ENCODE measurements at places on chromosomes 2 and 18.

- DNase-seq: no peak
These were observed at the start of gene MAL for GRCh38 chr2:95025406-95026319. Gene MAL (plus strand): TSS chr2:95025708. CDS start chr2:95025793, 85 bp downstream.

DNA sequence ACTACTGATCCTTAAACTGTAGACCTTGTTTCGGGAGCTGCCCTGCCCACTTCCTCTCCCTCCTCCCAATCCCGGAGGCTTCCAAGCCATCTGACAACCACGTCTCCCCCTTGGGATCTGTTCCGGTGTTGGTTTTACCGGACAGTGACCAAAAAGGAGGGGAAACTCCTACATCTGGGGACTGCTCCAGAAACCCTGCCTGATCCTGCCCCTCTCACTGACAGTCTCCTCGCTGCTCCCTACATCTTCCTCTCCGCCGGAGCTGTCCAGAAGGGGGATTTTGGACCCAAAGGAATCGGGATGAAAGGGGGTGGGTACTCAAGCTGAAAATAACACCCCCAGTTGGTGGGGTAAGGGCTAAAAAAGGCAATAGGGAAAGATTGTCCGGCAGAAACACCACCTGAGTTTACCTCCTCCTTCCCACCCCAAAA is 1.5 kb downstream of the INO80D start:
- peak; percentile 44 for DNase-seq

DNA sequence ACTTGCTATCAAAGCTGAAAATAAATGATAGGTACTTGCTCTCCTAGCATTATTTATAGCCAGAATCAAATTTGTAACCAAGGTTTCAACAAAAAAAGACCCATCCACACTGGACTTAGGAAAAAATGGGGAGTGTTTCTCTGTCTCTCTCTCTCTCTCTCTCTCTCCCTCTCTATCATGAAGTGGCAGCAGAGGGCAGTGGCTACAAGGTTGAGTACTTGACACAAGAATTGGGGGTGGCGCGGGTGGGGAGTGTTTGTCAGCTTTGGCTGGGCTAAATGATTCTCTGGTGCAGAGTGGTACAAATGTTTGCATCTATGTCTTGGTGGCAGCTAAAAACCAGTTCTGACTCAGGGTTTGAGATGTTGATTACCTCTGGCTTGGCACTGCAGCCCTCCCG is 85.0 kb downstream of the RBM43 start:
- DNase-seq: no peak

GRCh38 chr2:43743706-43744105 is 30.1 kb upstream of the DYNC2LI1 start:
- no peak for DNase-seq

DNA sequence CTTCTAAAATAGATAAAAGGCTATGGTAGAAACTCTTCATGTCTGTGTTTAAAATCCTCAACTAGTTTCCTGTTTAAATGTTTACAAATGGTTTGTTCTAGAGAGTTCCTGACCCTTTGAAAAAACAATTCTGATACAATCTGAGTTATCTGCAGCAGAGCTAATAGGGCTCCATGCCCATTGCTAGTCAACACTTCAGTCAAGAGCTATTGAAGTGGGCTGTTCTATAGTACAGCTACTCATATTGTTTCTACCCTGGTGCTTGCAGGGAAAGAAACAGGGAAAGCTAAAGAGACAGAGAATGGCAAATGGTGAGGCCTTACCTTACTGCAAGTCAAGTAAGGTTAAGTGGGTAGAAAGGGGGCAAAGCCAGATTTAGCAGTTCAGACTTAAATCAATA is 112.3 kb upstream of the CAVIN2 start:
- no peak for DNase-seq

GRCh38 chr2:233832414-233832813 is 21.9 kb downstream of the HJURP start:
- DNase-seq: no peak

DNA sequence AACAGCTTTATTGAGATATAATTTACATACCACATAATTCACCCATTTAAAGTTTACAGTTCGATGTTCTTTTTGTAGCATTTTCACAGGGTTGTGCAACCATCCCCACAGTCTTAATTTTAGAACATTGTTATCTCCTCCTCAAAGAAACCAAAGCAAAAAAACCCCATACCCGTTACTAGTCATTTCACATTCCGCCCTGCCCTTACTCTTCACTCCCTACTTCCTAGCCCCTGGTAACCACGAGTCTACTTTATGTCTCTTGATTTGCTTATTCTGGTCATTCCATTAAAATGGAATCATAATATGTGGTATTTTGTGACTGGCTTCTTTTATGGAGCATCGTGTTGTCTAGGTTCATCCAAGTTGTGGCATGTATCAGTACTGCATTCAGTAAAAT is 137.7 kb downstream of the TANC1 start:
- no peak for DNase-seq

DNA sequence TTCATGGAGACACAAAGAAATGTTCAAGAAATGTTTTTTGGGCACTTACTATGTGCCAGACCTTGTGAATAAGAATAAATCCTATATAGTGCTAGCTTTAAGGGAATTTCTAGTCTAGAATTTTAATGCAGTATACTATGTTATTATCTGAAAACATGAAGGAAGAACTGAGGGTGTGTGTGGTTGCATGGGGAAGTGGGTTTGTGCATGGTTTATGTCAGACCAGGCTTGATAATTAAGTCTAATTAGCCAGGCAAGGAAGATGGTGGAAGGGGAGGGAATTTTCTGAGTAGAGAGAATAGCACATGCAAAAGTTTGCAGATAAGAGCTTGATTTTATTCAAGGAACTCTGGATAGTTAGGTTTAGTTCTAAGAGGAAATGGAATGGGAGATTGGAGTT is 6.5 kb downstream of the RBBP8 start:
- DNase-seq: no peak

DNA sequence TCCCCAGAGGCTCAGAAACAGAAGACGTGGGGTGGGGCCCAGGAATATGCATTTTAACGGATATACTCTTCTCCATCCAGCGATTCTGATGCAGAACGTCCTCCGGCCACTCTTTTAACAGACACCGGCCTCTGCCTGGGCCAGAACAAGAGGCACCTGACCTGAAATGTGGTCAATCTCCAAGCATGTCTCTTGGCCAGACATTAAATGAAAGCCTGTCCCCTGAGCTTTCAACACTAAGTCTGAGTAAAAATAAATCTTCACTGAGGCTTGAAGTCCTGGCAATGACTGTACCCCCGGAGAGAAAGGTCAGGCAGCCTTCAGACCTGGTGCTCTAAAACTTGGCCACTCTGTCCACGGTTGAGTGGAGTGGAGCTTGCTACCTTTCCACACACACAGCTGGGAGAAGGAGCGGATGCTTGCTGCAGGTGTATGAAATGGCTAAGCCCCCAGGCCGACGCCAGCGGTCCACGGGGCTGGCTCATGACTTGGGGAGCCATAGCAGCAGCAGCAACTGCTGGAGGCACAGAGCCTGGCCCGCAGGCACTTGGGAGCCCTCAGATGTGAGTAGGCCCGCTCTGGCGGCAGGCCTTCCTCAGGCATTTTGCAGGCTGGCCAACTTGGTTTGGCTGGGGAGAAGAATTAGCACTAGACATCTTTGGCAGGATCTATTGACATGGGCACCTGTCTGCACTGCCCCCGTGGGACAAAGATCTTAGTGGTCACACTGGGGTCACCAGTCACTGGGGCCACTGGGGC is 79.7 kb downstream of the TMEM17 start:
- no peak for DNase-seq

- DNase-seq: no peak
These were observed 349.3 kb downstream of the ZNF516 start for GRCh38 chr18:76145521-76146376.

DNA sequence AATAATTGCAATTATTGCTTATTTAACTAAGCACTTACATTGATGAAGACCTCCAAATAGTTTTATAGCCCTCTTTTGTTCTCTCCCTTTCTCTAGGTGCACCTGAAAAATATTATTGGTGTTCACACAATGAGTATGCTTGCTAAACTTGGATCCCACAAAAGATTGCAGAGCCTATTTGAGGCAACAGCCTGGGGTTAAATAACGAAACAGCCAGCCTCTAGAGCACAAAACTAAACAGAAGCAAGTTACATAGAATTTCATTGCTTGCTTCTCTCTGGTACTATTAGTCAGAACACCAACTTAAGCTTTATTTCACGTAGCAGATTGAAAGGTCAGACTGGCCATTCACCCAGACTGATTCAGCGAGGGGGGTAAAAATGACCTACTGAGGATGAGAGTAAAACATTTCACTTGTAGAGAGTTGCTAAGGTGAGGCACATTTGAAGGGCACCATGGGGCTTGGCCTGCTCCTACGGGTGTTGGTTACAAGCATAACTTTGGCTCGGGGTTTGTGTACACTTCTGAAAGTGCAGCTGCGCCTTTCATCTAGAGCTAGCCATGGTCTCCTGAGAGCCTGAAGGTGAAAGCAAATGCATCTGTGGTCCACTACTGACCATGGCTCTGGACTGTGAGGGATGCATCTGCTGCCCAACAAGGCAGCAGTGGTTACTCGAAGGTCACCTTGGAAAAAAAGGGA is 225.1 kb upstream of the LRRTM1 start:
- DNase-seq: no peak

- no peak for DNase-seq
These were observed 107.8 kb downstream of the MBD2 start for GRCh38 chr18:54116541-54117257.

GRCh38 chr18:8397034-8397433 is 212.2 kb upstream of the RAB12 start:
- DNase-seq: no peak

GRCh38 chr2:157260533-157261198 is 3.2 kb downstream of the GALNT5 start:
- no peak for DNase-seq

- no peak for DNase-seq
These were observed 19.4 kb downstream of the PPP1R1C start for GRCh38 chr2:182004945-182005520.

- DNase-seq: peak; percentile 57
These were observed 136.6 kb upstream of the RMP24 start for GRCh38 chr18:35835833-35836232.

DNA sequence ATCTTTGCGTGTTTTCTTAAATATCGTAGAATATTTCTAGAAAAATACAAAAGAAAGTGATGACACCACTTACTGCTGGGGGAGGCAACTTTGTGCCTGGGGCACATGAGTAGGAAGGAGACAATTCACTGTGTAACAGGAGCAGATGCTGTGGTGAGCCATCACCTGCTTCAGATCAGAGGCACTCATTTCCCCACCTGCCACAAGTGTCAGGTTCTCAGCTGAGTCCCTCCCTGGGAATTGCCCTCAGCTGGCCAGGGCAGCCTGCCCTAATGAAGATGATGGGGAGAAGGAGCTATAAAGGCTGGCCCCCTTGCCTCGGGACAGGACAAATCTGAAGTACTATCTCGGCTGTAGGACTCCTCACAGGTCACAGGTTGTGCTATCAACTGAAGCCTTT is 322.8 kb downstream of the STK39 start:
- DNase-seq: no peak

DNA sequence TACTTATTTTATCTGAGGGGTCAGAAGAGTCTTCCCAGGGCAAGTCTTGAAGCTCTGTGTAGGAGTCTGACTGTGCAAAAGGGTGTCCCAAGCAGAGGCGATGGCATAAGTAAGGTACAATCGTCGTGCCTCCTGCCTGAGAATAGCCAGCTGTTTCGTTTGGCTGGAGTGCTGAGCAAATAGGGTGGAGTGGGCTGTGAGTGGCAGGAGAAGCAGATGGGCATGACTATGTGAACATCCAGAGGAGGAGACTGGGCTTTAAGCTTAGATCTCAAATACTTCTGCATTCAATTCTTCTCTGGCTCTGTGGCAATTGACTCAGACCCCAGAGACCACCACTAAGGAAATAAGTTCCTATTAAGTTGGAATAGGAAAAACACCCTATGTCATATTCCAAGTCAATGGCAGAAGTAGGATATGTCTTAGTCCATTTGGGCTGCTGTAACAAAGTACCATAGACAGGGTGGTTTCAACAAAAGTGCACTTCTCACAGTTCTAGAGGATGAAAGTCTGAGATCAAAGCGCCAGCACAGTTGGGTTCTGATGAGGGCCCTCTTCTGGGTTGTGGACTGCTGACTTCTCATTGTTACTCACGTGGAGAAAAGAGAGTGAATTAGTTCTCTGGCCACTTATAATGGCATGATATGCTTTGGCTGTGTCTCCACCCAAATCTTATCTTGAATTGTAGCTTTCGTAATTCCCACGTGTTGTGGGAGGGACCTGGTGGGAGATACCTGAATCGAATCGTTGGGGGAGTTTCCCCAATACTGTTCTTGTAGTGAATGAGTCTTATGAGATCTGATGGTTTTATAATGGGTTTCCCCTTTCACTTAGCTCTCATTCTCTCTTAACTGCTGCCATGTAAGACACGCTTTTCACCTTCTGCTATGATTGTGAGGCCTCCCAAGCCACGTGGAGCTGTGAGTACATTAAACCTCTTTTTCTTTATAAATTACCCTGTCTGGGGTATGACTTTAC is 120.2 kb downstream of the LPIN1 start:
- DNase-seq: peak; percentile 20

DNA sequence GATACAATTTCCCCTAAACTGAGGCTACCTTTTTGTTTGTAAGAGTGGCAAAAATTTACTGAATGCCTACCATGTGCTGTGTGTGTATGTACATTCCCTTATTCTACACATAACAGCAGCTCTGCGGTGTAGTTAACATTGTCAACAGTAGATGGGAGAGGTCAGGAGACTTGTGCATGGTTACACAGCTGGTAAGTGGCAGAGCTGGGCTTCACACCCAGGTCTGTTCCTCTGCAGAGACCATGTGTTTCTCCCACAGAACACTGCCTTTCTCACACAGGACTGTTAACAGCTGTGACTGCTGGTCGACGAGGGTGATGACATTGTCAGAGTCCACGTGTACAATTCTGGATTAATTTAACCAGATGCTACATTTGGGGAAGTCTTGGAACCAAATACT is 49.1 kb downstream of the EML6 start:
- DNase-seq: no peak

- no peak for DNase-seq
These were observed 93.7 kb upstream of the WDR75 start for GRCh38 chr2:189347540-189347939.

DNA sequence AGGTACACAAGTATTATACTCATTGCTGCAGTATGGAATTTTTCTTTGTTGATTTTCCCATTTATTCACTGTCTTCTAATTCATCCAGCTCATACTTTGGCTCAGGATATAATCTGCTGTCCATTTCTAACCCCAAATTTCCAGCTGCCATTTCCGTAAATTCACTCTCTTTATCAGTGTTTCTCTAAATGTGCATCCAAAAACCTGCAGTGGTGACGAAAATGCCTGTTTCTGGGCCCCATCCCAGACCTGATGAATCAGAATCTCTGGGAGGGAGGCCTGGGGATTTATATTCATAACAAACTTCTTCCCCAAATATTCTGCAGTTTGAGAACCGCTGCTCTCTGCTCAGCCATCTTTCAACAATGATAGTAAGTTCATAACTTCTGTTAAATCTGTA is 86.6 kb downstream of the VWC2L start:
- no peak for DNase-seq

Data from inflammatory macrophage (primary cell).